ENCODE measurements at places on chromosomes 11 and 22.

DNA sequence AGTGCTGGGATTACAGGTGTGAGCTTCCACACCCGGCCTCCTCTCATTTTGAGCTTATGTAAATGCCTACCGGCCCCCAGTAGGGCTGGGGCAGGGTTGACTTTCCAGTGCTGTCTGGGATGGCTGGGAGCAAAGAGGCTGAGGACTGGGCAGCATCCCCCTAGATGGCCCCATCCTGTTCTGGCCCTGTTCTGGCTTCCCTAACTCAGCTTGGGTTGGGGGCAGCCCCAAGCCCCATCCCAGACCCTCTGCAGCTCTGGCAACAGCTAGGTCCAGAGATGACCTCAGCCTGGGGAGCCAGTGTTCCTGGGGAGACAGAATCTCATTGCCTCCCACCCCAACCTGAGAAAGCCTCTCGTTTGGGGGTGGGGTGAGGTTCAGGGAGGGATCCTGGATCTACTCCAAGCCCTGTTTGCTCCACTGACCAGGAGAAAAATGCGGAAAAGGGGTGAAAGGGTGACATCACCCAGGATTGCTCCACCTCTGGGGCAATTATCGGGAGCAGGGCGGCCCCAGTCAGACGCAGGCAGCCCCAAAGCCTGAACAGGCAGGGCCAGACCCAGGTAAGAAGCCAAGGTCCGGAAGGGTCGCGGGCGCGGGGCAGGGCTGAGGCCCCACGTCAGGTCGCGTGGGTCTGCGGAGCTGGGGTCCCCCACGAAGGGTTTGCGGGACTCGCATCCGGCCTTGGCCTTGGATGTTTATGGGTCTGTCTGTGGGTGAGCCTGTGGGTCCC lies at the start of gene PNPLA2:
Gene PNPLA2 (plus strand): TSS at position 519 of the 733 bp plus-strand sequence. CDS start 805 bp downstream, outside the sequence.
- DNase-seq, result no peak

GRCh38 chr11:80993536-80993935 lies 1552.7 kb upstream of the TENM4 start:
- DNase-seq, result no peak

DNA sequence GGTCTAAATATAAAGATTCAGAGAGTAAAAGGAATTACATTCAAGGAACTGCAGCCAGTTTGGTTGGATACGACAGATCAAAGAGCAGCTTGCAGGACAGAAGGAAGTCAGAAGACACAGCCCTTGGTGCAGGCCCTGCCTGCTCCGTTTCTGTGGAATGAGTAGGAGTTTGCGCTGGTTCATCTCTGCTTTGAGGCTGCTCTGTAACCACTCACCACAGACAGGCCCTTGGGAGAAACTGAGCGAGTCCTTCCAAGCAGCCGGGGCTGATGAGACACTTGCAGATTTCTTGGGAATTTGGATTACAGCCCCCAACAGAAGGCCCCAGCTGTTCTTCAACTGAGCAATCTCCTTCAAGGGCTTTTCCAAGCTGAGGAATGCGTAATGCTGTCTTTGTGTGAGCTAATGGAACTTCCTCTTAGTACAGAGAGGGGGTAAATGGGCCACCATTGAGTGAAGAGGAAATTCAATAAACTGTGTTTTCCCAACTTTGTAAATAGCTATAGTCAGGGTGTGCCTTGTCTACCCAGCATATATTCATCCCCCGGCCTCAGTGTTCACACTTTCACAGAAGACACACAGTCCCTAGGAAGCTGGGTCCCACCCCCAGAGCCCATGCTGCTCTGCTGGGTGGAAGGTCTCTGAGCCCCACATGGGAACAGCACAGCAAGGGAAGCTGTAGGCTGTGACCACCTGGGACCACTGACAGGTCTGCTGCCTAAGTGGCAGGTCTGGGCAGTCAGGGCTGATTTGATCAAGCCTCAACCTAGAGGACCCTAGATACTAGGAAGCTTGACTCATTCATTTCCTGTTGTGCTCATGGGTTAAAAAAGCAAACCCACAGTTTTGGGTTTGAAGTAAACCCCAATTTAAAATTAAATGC lies 16.6 kb downstream of the IL10RA start:
- DNase-seq, result peak; percentile 75

DNA sequence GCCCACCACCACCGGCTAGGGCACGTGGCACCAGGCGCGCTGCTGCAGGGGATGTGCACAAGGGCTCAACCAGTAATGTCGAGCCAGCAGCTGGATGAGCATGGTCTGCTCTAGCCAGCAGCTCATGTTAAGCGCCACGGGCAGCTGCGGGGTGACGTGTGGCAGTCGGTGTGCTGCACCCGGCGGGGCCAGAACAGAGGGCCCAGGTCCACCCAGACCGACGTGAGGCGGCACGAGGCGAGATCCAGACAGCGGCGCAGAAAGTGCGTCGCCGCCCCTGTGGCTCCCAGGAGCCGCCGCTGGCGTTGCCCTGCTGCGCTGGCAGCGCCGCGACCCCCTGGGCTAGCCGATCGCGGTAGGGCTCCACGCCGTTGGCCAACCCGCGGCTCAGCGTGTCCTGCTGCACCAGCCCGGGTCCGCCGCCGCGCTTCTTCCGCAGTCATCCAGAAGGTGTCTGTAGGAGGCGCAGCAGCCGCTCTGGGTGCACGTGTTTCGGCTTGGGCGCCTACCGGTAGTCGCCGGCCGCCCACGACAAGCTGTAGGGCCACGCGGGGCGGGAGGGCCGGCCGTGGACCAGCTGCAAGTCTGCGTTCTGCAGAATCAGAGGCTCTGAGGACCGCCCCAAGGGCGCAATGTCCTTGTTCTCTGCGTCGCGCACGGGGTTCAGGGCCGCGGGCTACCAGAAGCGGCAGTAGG lies 4.6 kb upstream of the GALR3 start:
- peak; percentile 71 for DNase-seq

GRCh38 chr11:15213471-15214231 lies 98.9 kb downstream of the INSC start:
- no peak for DNase-seq

GRCh38 chr11:13874597-13874996 lies 87.9 kb upstream of the SPON1 start:
- no peak for DNase-seq

DNA sequence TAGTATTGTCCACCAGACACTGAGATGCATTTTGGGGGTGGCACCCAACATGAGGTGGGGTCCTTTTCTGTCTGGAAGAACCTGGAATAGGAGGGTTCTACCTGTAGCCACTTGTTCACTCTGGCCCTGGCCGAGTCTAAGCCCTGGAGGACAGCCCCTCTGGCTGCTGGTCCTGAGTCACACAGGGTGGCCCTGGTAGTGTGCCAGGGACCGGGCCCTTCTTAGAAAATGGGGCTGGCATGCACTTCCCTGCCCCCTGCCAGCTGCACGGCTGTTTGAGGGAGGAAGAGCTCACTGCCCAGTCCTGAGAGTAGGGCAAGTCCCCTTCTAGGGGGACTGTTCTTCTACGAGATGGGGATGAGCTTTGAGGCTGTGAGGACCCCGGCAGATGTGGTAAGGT lies 2.2 kb downstream of the PLCB3 start:
- DNase-seq, result no peak

- peak; percentile 30 for DNase-seq
These were observed 657 bp downstream of the IGHMBP2 start for GRCh38 chr11:68904248-68904847.

- no peak for DNase-seq
These were observed 37.0 kb upstream of the FTH1 start for GRCh38 chr11:62004473-62004872.

DNA sequence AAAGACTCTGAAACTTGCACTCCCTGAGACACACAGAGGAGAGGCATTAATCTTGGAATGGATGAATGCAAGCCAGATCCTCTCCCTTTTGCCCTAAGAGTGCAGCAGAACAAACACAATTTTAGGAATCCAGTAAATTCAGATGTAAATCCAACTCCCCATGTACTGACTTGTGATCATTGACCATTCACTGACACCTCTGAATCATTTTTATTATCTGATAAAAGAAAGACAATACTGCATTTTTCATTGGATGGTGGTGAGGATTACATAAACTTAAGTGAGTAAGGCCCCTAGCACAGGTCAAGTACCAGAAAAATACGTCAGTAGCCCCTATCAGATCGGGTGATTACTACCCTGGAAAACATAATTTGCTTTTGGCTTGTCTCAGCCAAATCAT lies 782.9 kb upstream of the API5 start:
- no peak for DNase-seq

DNA sequence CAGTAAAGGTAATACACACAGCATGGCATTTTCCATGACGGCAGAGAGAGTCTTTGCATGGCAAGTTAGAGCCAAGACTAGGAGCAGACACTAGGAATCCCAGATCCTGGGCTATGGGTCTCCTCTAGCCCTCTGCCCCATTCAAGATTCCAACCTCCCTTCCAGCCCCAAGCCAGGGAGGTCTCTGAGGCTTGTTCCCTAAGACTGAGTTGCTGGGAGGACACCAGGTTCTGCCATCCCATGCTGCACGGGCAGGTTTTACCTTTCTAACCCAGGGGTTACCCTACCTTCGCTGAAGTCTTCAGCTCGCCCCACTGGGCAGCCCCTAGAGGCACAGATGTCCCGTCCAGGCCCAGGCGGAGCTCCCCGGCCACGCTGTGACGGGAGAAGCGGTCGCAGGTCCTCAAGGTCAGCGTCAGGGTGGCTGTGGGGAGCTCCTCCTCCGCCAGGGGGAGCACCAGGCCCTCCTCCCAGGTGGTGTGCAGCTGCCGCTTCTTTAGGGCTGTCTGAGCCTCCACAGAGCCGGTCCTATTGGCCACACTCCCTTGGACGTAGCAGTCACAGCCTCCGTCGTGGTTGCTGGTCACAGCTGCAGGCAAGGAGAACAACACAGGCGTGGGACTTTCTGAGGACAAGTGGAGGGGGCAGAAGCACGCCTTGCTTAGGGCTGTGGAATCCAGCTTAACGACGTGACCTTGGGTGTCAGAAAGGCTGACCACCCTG lies 33.8 kb downstream of the SYT13 start:
- DNase-seq, result peak; percentile 28

- no peak for DNase-seq
These were observed 64.7 kb downstream of the LDLRAD3 start for GRCh38 chr11:36008584-36008983.

Data from activated naive CD4-positive, alpha-beta T cell treated with Interleukin-2 at 50 U/mL for 16 hours (primary cell).